ENCODE measurements at places on chromosomes 2 and 18.

- no peak for DNase-seq
Observed at GRCh38 chr2:12577567-12578253, 139.0 kb upstream of the TRIB2 start.

- no peak for DNase-seq
Observed at GRCh38 chr2:5939553-5939952, 247.4 kb downstream of the SOX11 start.

GRCh38 chr2:130760754-130761751, 5.7 kb downstream of the AMER3 start:
- DNase-seq: no peak

GRCh38 chr2:109243526-109244303, 114.7 kb downstream of the SH3RF3 start:
- no peak for DNase-seq

DNA sequence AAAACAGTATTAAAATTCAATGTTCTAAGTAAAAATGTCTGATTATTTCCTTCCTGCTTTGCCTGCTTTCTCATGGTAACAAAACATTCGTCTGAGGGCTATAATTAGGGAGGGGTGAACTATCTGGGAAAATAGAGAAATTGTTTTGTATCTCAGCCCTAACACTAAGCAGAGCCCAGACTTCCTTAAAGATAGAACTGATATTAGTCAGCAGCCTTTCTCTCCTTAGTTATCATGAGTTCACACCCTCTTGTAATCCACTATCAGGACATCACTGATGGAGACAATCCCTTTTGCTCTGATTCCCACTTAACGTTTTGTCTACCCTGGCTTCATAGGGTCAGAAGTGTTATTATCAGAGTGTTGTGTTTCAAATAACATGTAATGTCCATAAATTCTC, 701.1 kb upstream of the ZEB2 start:
- DNase-seq: no peak

- DNase-seq: no peak
Observed at GRCh38 chr2:77008853-77009252, 513.3 kb downstream of the LRRTM4 start.

DNA sequence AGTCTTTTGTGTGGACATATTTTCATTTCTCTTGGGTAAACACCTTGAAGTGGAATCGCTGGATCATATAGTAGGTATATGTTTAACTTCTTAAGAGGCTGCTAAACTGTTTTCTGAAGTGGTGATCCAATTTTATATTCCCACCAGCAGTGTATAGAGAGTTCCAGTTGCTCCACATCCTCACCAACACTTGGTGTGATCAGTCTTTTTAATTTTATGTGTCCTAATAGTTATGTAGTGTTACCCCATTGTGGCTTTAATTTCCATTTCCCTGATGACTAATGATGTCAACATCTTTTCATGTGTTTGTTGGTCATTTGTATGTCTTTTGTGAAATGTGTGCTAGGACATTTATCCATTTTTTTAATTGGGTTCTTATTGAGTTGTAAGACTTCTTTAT, 56.9 kb downstream of the DGKD start:
- DNase-seq: no peak

- DNase-seq: no peak
Observed at GRCh38 chr18:35118641-35119040, 77.4 kb downstream of the MAPRE2 start.

GRCh38 chr2:45256867-45257641, 247.8 kb upstream of the SIX2 start:
- peak; percentile 39 for DNase-seq

GRCh38 chr2:122643725-122644329, 888.4 kb downstream of the TSN start:
- peak; percentile 80 for DNase-seq

DNA sequence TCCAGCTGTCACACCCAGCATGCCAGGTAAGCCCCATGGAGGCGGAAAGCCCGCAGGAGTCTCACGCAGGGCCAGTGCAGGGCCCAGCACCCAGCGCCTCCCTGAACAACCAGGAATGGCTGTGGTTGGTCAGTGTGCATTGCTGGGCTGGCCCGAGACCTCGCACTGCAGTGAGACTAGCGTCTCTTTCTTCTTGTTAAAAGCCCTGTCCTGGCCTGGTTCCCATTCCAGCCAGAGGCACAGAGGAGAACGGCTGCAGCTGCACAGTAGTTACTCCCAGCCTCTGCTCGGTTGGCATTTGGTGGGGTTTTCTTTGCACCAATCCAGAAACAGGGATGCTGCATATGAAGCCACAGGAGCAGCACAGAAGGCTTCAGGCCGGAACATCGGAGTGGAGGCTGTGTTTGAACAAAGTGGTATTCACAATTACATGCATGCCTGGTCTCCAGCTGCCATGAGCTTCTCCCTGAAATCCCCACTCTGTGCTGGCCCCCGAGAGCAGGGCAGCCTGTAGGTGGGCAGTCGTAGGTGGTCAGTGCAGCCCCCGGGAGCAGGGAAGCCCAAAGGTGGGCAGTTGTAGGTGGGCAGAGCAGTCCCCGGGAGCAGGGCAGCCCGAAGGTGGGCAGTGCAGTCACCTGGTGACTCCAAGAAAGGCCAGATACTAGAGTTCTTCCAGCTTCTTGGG, 163.7 kb upstream of the PXDN start:
- no peak for DNase-seq

DNA sequence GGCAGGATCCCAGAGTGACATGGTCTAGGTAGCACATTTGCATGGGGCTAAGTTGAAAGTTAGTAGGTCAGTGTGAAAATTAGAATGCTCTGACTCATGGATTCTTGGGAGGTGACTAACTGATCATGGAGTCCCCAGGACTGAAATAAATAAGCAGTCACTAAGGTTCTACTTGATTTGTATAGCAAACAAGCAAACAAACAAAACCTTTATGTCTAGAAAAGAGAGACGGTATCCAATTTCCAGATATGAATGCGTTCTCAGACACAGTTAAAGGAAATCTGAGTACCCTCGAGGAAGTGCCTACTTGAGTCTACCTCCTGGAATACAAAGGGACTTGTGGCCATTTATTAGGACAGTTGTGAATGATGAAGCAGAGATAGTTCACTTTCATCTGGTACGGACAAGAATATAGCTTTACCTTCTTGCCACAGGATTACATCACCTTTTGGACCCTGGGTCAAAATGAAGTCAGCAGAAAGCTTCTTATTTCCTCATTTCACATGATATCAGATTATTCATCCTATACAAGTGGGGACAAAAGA, 54.3 kb upstream of the AGPS start:
- peak; percentile 86 for DNase-seq

DNA sequence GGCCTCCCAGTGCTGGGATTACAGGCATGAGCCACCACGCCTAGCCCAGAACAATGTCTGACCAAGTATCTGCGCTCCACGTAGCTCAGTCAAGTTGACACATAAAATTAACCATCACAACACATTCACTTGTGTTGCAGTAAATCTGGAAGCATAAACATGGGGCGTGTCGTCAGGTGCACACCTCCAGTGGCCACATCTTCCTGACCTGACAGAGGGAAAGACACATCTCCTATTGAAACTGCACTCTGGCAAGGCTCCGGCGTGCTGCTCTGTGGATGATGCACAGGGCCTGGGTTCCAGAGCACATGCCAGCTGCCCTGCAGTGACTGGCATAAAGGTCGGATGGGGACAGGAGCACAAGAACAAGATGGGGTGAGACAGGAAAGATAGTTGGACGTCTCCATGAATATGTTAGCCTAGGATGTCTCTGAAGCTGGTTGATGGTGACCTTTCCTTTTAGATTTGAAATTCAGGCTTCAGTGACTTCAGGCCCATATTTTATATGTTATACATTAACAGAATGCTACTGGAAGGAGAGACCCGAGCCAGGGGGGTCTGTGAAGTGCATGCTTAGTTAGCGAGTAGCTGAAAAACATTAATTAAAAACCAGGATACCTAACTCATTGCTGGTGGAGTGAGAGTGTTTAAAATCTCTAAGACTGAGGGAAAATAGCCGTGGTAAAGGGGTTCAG, 10.9 kb downstream of the IMPA2 start:
- DNase-seq: no peak

GRCh38 chr2:190469771-190470170, 61.6 kb downstream of the MFSD6 start:
- peak; percentile 54 for DNase-seq

- DNase-seq: no peak
Observed at GRCh38 chr2:204727368-204727767, 182.1 kb downstream of the PARD3B start.

DNA sequence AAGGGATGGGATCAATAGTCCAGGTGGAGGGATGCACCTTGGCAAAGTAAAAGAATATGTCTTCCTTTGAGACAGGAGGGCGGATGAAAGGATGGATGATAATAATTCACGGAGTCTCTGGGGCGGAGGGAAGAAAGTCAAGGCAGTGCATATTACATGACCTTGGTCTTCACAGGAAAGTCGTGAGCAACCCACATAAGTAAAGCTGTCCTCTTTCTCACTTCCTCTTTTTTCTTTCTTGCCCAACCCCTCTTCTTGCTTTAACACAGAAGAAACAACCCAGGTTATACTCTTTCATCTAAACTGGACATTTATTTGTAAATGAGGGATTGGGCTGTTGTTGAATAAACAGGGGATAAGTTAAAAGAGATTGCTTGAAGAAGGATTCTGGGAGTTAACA, 168.7 kb upstream of the SKOR2 start:
- DNase-seq: no peak

DNA sequence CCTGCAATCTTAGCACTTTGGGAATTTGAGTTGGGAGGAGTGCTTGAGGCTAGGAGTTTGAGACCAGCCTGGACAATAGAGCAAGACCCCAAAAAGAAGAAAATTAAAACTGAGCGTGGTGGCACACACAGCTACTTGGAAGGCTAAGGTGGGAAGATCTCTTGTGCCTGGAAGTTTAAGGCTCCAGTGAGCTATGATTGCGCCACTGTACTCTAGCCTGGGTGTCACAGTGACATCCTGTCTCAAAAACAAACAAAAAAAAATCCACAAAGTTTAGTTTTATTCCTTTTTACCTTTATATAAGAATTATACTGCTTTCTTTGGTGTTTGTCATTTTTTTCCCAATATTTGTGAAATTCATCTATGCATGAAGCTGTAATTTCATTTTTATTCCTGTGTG, 20.3 kb downstream of the SLC39A10 start:
- DNase-seq: no peak

GRCh38 chr2:66497431-66498288, 62.7 kb downstream of the MEIS1 start:
- DNase-seq: no peak

GRCh38 chr2:104658904-104659591, 194.9 kb upstream of the POU3F3 start:
- DNase-seq: no peak

GRCh38 chr2:191030521-191031154, 16.7 kb upstream of the STAT1 start:
- peak; percentile 52 for DNase-seq

DNA sequence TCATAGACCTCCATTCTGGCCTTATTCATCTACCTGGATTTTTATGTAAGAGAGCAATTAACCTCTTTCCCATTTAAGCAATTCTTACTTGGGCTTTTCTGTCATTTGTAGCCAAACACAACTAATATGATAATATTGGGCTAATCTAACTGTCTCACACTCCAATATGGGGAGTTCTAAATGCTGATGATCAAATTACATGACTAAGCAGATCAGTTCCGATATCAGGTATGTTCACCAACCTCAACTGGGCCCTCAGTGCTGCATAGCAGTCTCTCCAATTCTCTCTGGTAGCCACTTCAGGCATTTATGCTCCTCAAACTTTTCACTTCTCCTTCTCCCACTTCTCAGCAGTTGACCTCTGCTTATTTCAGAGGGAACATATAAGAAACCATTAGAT, 61.0 kb upstream of the VPS54 start:
- no peak for DNase-seq

DNA sequence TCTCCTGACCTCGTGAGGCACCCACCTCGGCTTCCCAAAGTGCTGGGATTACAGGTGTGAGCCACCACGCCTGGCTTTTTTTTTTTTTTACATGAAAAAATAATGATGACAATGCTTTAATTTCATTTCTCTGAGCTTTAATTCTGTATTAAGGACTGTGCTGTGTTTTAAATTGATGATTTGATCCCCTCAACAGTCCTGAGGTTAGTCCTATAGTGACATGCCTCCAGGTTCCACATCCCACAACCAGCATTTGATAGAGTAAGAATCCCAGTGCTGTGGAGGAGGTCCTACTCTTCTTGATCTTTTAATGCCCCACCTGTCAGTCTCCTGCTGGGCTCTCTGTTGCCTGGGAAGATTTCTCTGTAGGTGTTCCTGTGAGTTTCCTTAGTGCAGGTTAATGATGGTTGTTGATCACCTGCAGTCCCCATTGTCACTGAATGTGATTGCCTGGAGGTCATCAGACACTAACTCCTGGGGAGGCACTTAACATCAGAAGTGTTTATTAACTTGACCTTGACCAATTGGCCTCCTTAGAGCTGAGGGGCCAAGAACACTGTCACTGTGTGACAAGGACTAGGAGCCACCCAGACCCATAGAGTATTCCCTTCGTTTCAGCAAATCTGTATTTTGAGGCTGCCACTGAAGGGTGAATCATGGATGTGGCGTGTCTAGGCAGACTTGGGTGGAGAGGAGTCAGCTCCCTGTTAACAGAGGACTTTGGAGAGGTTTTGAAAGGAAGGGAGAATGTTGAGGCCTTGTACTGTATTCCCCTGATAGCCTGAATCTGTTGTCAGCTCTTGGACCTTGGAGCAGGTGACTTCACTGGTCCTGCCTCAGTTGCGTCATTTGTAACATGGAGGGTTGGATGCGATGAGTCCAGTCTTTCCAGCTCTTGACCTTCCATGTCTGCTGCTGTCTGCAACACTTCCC, 11.5 kb downstream of the ASAP2 start:
- DNase-seq: no peak

- DNase-seq: no peak
Observed at GRCh38 chr18:48869591-48869990, 81.2 kb downstream of the SMAD7 start.

GRCh38 chr2:164813535-164813934, 28.1 kb downstream of the COBLL1 start:
- no peak for DNase-seq

GRCh38 chr2:24181849-24182248, 7.0 kb downstream of the FAM228A start:
- DNase-seq: no peak

DNA sequence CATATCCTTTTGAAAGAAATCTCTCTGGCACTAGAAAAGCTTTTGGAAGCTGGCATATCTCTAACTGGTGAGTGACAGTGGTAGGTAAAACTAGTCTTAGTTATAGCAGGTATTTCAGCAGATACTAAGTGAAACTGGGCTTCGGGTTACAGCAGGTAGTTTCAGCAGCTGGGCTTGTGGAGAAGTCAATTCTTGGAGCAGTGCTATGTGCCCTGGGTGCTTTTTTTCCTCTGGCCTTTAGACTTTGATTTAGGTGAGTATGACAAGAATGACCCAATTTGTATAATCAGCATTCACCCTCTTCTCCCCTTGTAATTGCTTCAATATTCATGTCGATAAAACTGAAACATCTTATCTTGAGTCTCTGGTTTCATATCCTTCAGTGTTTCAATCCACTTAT, 123.1 kb downstream of the KYNU start:
- no peak for DNase-seq

GRCh38 chr2:24075915-24076848, at the start of gene SF3B6:
Gene SF3B6, minus strand, starts transcription at chr2:24076326. Its CDS starts 97 bp downstream, at chr2:24076229.
- DNase-seq: peak; percentile 100

- no peak for DNase-seq
Observed at GRCh38 chr2:45083175-45083574, 73.9 kb upstream of the SIX2 start.

Measured in iris pigment epithelial cell (primary cell).